ENCODE measurements at places on chromosomes 3 and 15.

DNA sequence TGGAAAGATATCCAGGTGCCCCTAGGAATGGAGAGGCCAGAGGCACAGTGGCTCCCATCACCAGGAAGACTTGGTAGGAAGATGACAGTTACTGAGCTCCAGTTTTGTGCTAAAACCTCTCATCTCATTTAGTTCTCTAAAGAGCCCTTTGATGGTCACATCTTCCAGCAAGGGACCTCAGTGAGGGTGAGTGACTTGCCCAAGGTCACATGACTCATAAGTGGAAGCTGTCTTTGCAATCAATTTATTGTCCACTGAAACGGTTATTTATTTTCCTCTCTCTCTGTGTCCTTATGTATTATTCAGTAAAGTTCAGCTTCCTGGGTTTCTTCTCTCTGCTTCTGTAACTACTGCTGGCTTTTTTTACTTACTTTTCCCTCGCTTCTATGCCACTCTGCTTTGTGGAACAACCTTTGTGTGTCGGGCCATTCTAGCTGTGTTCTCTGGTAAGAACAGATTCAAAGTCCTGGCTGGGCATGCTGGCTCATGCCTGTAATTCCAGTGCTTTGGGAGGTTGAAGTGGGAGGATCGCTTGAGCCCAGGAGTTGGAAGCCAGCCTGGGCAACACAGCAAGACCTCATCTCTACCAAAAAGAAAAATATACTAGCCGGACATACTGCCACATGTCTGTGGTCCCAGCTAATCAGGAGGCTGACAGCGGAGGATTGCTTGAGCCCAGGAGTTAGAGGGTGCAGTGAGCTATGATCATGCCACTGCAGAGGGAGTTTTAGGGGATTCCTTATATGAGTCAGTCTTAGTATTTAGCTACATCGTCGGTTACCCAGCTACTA is 55.9 kb downstream of the PDIA5 start:
- DNase-seq = no peak

DNA sequence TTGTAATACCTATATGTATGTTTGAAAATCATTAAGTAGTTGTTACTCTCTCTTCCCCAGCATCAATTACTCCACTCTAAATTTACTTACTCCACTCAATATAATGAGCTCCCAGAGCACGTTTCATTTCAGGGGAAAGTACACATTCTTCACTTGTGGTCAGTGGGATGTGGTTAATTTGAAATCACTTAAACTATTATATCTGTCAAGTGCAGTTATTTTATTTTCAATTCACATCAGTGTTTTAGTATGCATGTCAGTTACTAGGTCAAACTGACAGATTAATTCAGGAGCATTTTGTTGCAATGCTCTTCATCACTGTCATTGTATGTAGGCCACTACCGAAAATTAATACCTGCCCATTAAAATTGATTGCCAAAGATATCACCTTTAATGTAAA is 376.1 kb downstream of the ZIC4 start:
- no peak for DNase-seq

- no peak for DNase-seq
Observed at GRCh38 chr3:129051871-129052340, 8.7 kb upstream of the GP9 start.

GRCh38 chr15:36926427-36926825 is 173.9 kb downstream of the MEIS2 start:
- DNase-seq = no peak

DNA sequence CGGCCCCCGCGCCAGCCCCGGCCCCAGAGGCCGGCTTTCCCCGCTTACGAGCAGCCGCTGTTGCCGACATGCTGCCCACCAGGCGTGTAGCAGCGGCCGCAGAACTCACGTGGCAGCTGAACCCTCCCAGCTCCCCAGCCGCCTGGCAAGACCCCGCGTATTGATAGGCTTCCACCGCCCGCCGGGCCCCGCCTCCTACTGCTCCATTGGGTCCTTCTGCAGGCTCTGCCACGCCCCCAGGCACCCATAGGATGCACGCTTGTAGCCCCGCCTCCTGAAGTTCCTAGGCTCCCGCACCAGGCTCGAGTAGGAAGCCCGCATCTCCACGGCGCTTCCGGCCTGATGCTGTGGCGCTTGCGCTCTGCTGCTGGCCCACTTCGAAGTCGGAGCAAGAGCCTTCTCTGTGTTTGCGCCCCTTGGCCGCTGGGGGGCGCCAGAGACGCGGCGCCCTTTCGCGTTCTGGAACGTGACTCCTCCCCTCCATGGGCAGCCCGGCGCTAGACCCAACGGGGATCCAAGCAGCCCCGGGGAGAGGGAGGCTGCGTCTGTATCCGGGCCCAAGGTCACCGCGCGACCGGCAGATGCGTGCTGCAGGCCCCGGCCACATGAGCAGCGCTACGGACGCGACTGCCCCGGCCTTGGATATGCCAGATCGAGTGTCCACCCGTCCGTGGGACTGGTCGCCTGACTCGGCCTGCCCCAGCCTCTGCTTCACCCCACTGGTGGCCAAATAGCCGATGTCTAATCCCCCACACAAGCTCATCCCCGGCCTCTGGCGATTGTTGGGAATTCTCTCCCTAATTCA is at the start of the genes PARP3 and RRP9:
Gene PARP3 (plus strand): TSS at position 566 of the 805 bp plus-strand sequence. CDS start 993 bp downstream, outside the sequence.
Gene RRP9 (minus strand): TSS at position 107 of the 805 bp plus-strand sequence. CDS start 37 bp downstream, at position 70.
- DNase-seq = peak; percentile 100

- DNase-seq = no peak
Observed at GRCh38 chr3:102531686-102532085, 96.9 kb downstream of the ZPLD1 start.

GRCh38 chr3:183435661-183436060 is 7.2 kb upstream of the MCF2L2 start:
- DNase-seq = no peak

- peak; percentile 72 for DNase-seq
Observed at GRCh38 chr15:86044981-86045380, 34.7 kb upstream of the AGBL1 start.

- DNase-seq = no peak
Observed at GRCh38 chr15:90201944-90202375, 830 bp downstream of the SEMA4B start.

DNA sequence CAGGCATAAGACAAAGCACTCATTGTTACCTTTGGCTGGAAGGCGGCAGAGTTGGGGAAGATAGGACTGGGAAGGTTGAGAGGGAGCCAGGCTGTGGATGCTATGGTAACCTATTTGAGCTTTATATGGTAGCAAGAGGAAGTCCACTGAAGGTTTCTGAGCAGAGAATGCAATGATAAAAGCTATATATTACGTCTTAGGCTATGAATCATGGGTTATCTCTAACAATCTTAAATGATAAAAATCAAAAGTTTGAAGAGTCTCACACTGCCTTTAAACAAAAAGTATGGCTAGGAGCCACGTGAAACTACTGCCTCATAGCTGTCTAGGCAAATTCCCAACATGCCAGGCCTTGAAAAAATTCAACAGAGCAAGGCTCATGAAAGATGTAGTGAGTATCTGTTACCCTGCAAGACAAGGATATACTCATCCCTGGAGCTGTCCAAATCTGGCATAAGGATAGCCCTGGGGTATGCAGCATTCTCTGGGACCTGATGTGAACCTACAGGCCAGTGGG is 4.1 kb downstream of the P3H2 start:
- no peak for DNase-seq

DNA sequence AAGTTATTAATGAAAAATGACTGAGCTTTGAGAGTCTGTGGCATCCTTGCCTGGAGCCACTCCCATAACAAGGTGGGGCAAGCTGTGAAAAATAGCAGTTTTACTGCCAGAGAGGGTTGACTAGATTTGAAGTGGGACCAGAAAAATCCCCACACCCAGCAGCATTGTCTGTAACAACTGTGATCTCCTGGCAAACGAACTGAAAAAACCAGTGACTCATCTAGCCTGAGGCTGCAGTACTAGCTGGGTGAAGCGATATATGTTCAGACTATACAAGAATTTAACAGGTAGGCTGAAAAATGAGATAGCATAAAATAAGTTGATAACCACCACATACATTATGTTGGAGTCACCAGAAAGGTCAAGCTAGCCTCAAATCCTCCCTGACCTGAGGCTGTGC is 64.0 kb downstream of the DPH6 start:
- DNase-seq = no peak

GRCh38 chr15:34804776-34805175 is 9.4 kb upstream of the ACTC1 start:
- DNase-seq = no peak

DNA sequence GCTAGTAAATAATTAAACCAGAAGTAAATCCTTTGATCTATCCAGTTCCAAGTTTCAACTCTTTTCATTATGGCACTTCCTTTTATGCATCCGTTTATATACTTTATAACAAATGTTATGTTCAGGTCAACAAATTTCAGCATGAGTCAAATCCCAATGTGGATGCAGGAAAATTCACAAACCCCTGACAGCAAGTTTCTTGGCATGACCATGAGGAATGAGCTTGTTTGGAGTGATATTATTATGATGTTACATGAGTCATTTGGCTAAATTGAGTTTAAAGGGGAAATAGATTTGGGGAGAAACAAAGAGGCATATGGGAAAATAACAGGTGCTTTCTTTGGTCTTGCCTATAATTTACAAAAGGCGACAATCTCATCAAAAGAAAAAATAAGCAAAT is 32.1 kb upstream of the KCNMB2 start:
- no peak for DNase-seq

DNA sequence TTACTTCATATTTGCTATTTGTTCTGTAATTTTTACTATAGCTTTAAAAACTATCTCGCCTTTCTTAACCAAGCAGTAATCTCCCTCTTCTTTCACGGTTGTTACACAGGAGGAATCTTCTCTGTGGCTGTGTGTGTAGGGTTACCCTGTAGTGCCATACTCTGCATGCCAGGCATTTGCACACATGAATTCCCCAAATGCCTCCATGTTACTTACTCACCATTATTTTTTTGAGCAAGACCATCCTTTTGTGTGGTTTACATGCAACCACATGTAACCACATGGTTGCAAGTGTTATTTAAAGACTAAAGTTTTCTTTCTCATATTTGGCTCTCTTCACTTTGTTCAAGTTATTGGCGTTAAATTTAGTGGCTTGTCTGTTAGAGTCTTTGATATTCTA is 45.5 kb downstream of the HPS3 start:
- DNase-seq = no peak

DNA sequence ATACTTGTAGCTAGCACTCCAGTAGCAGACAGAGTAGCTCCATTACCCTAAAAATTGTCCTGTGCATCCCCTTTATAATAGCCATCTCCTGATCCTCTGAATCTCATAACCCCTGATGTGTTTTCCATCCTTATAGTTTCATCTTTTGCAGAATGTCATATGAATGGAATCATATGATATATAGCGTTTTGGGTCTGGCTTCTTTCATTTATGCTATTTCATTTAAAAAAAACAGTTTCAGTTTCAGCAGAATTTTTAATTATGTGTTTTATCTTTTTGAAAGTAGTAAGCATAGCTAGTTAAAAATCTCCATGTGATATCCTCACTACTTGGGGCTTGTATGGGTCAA is 132.7 kb downstream of the KLF13 start:
- DNase-seq = no peak

DNA sequence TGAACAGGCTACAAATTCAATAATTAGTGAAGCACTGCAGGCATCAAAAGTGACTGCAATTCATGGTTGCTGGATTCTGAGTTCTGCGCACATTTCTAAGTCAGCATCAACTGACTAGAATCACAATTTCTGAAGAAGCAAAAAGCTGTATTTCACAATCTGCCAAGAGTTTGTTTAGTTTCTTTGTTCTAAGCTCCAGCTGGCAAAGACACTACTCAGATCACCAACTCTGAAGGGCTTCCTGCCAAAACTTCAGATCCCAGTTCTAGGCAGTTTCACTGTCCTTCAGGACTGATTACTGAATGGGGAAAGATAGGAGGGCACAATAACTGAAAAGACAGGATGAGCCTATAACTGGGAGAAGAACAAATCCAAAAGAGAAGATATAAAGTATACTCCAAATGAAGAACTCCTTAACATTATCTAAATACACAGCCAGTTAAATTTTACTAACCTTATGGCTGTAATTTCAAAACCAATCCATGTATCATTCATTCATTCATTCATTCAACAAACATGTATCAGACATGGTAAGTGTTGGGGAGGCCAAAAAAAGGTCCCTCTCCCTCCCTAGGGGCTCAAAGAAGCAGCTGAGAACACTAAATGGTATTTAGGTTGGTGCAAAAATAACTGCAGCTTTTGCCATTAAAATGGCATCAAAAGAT is 17.1 kb downstream of the TJP1 start:
- DNase-seq = no peak

Measured in DND-41 (cell line).